ENCODE measurements at places on chromosomes 2 and 18.

DNA sequence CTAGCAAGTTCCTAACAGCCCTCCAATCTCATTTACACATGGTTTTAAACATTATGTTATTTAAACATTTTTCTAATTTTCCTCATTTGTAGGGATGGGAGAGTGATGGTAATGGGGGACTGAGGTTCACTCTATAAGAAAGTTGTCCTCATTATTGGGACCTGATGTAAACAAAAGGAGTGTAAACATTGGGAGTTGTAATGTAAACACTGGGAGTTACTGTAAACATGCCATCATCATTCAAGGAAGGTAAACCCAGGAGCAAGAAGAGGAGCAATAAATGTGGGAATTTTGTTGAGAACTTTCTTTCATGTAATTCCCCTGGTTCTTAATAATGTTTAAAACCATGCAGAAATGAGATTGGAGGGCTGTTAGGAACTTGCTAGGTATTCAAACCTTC, 17.8 kb downstream of the RFTN2 start:
- no peak for DNase-seq

GRCh38 chr2:121263996-121264715, 20.8 kb downstream of the TFCP2L1 start:
- no peak for DNase-seq

DNA sequence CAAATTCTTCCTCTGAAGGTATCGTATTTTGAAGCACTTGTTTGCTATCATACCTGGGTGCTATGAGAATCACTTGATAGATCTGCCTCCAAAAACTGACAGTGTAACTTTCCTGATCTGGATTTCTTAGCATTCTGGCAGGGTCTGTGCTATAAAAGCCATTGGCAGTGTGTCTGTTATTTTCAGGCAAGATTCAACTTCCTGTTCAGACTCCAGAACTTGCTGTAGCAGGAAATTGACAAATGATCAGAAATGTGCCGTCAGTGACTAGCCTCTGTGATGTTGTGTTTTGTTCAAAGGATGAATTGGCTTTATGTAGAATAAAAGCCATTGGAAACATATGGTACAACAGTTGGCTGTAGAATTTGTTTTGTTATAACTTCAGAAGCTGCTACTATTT, 273.3 kb downstream of the PTPRM start:
- DNase-seq: no peak

- no peak for DNase-seq
Measured at GRCh38 chr2:8819194-8819593, 18.2 kb downstream of the KIDINS220 start.

DNA sequence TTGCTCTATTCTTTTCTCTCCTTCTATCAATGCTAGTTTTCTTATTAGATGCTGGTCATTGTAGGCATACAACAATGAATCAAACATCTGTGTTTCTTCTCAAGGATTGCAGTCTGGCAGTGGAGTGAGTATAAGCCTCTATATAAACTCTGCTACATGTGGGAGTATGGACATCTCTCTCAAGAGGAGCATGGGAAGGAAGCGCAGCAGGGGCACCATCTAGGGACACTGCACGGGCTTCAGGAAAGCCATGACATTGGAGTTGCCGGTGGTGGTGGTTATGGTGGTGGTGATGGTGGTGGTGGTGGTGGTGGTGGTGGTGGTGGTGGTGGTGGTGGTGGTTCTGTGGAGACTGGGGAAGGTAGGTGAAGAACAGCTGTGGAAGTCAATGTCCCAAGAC, 462.6 kb downstream of the RNF144A start:
- DNase-seq: no peak

All from central memory CD4-positive, alpha-beta T cell (primary cell).